ENCODE measurements at places on chromosomes 16 and 17. TPM values are rescaled to one million over a fixed set of nuclear protein-coding genes. Genes with fewer than 3 reads are reported as not detected.

The RBBP6 gene
- total RNA-seq, result 13.5 TPM

The MT1F gene
- 2.4 TPM for total RNA-seq

The NACA2 gene
- not detected for total RNA-seq

The CACNG4 gene
- not detected for total RNA-seq

The SETD6 gene
- 9.8 TPM for total RNA-seq

The UNC45B gene
- not detected for total RNA-seq

The CCL7 gene
- total RNA-seq, result 0.11 TPM

The PRSS53 gene
- 0.92 TPM for total RNA-seq

The COX10 gene
- total RNA-seq, result 10.5 TPM

The UBTF gene
- total RNA-seq, result 67.6 TPM

The PRR29 gene
- 0.20 TPM for total RNA-seq

The SPNS3 gene
- 0.13 TPM for total RNA-seq

The C1QTNF8 gene
- not detected for total RNA-seq

The IGF2BP1 gene
- total RNA-seq, result 0.21 TPM

The GNGT2 gene
- 0.86 TPM for total RNA-seq

The KCTD19 gene
- 0.33 TPM for total RNA-seq

The MKS1 gene
- total RNA-seq, result 13.8 TPM

The ASIC2 gene
- under 0.01 TPM for total RNA-seq

The KRTAP1-5 gene
- not detected for total RNA-seq

The CCDC144A gene
- total RNA-seq, result 2.6 TPM

The FBXL16 gene
- 0.20 TPM for total RNA-seq

The NPIPA8 gene
- total RNA-seq, result not detected

The NPIPA5 gene
- total RNA-seq, result 1.1 TPM

The ABCA5 gene
- 14.6 TPM for total RNA-seq
